ENCODE measurements at places on chromosomes 13 and 19.

- no peak for DNase-seq
Measured at GRCh38 chr13:59745392-59745788, 418.3 kb downstream of the DIAPH3 start.

GRCh38 chr13:110915874-110916206 is 971 bp upstream of the ANKRD10 start:
- DNase-seq = no peak

DNA sequence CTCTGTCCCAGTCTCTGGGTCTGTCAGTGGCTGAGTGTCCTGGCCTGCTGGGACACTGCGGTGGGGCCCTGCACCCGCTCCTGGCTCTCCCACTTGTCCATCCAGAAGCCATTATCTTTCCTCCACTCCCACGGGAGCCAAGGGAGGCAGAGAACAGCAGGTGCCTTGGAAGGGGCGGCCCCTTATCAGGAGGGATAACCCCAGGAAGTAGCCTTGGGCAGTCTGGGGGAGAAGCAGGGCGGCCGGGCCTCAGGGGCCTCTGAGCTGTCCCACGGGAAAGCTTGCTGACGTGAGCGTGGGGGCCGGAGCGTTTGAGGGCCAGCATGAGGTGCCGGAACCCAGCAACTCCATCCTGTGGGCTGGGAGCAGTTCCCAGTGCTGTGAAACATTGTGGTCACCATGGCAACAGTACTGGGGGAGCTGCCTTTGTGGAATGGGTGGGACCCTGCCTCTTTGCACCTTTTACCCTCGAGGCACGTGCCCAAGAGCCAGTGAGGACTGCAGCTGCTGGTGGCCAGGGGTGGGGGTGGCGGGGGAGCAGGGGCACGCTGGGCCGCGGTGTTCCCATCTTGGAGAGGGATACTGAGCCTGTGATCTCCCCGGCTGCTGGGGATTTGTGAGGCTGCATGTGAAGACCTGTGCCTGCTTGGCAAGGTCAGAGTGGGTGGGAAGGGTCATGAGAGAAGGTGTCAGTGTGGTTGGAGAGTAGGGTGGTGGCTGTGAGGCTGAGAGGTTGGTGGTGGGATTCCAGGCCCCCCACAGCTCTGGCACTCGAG is 20.9 kb downstream of the KLHL26 start:
- DNase-seq = no peak

- DNase-seq = no peak
Measured at GRCh38 chr19:34480971-34481841, at the start of gene WTIP. WTIP (plus strand) TSS chr19:34481758; CDS start chr19:34481975, 217 bp downstream.

GRCh38 chr19:18774782-18775444 is 16.2 kb downstream of the COMP start:
- no peak for DNase-seq

DNA sequence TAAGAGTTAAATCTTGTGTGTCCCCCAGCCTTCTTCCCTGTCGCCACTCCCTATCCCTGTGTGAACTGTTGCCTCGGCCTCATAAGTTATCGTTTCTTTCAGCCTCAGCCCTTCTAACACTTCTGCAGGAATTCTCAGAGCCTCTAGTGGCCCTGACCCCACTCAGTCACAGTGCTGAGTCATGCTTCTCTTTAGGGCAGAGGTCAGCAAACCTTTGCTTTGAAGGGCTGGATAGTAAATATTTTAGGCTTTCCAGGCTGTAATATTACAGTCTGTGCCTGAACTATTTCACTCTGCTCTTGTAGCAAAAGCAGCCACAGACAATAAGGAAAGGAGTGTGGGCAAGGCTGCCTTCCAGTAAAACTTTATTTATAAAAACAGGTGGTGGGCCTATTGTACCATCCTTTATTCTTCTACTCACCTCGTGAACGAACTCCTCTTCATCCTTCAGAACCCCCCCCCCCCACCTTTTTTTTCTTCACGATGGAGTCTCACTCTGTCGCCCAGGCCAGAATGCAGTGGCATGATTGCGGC is 22.1 kb downstream of the MYO9B start:
- no peak for DNase-seq

- no peak for DNase-seq
Measured at GRCh38 chr13:97440598-97441170, 6.7 kb downstream of the RAP2A start.

GRCh38 chr19:14467816-14468215 is 7.3 kb downstream of the PTGER1 start:
- no peak for DNase-seq

GRCh38 chr13:109717686-109718085 is 68.7 kb downstream of the IRS2 start:
- no peak for DNase-seq

DNA sequence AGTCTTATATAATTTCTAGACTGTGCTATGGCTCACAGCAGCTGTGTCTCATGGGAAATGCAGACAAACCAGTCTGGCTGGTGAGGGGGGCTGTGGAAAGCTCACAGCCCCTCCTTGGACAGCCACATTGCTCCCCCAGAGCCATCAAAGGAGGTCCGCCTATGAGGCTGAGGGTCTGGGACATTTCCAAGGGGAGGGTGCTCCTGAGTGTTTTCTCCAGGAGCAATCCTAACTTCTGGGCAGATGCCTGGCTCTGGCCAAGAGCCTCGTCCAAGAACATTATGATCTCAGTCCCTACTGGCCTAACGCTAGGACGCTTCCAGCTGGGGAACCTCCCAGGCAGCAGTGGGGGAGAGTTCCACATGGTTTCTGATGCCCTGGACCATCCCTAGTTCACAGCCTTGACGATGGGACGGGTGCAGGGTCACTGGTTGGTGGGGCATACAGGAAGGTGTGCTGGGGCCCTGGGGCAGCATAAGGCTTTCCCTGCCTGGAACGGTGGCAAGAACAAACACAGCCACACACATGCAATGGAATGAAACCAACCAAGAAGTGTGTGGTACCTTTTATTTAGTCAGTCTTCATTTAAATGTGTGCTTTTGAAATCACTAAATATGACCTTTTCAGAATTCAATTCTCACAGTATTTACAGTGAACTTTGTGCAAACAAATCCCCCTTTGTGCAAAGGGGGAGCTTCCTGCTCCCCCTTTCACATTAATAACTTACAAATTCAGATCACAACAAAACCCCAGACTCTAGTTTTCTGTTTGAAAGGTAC is 60.6 kb downstream of the CDADC1 start:
- no peak for DNase-seq

DNA sequence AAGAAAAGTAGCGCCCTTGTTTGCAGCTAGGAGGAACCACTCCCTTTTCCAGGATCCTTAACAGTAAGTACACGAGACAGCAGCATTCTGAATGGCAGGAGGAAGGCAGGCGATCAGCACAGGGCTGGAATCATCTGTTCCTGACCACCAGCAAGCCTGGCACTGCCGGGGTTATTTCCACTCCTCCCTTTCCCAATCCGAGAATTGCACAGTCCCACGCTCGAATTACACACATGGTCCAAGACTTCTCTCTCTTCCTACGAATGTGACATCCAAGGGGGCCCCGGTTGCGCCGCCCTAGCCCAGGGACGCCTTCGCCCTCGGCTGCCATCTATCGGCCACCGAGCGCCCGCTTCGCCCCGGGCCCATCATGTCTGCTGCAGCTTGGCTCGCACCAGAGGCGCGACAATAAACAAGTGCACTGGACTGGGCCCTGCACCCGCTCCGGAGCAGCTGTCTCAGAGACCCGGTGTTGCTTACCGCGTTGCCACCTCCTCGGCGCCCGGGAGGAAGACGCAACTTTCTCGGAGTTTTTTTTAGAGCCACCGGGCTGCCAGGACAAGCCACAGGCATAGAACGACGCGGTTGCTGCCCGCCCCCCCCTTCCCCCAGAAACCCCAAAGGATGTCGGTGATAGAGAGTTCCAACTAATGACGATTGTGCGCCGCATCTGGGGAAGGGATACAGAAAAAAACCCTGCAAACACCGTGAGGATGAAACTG is at the start of gene SLITRK5:
Gene SLITRK5 (plus strand): TSS at position 341 of the 722 bp plus-strand sequence. CDS start 4,018 bp downstream, outside the sequence.
- peak; percentile 51 for DNase-seq

DNA sequence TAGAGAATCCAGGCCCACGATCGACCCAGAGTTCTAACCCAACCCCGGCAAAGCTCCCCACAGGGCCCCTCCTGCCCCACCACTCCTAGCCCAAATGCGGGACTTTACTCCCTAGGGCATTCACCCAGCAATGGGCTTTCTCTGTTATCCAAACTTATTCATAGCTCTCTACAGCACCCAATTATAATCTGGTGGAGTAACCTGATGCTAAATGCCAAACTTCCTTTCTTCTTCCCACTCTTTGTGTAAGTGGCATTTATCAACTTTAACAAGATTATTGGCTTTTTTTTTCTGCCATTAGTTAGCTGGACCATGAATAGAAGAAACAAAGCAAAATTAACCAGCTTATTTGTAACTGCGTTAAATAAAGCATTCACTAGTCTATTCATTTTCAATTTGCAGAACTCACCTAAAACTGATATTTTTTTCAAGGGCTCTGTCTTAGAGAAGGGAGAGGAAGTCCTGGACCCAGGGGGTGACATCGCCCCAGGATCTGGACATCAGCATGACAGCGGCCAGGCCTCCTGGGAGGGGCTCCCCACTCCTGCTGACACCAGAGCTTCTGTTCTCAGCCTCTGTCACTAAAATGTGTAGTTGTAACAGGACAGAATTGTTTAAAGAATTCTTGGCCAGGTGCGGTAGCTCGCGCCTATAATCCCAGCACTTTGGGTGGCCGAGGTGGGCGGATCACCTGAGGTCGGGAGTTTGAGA is 1.5 kb downstream of the FAM124A start:
- DNase-seq = no peak

GRCh38 chr19:6259312-6259861 is 20.4 kb downstream of the MLLT1 start:
- no peak for DNase-seq

GRCh38 chr19:58196901-58197616 is 14.2 kb downstream of the ZNF274 start:
- DNase-seq = peak; percentile 25

GRCh38 chr19:53521373-53522202 is 16.4 kb upstream of the ZNF331 start:
- DNase-seq = no peak

DNA sequence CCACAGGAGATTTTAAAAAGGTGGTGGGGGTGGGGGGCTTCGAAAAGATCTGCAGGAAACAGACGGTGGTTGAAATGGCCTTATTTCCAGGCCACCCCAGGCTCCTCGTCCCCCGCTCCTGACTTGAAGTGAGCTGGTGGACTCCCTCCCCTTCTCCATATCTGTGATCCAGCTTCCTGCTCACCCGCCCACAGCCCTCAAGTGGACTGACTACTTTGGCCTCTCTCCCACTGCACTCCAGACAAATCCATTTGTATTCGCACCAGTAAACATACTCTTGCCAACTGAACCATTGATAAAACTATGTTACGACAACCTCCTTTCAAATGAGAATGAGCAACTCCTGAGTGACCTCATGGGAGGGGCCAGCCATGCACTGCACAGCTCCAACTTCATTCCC is 259.5 kb downstream of the COL4A1 start:
- DNase-seq = no peak

DNA sequence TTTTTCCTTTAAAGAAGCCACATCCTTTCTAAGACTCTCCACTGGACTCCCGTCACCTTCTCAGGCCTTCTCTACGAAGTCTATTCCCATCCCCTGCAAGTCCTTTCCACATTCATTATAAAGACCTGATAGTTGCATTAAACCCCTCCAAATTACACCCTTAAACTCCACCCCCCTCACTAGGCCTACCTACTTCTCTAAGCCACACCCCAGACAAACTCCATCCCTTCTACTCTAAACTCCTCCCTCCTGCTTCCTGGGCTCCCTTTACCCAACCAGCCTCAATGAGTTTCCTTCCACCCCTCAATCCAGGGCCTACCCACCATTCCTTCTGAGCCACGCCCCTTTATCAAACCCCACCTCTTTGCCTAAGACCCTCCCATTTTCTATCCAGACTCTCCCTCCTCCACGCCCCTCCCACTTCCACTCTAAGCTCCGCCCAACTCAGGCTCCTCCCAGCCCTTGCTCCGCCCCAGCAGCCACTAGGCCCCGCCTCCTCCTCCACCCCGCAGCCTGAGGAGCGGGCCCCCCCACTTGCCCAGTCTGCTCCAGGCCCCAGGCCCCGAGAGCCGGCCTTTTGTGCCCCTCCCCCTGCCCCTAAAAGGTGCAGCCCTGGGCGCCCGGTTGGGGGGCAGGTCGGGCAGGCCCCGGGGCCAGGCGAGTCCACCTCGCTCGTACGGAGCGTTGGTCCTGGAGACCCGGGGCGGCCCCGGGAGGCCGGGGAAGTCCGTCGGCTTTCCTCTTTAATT is 424 bp downstream of the FIZ1 start:
- DNase-seq = peak; percentile 94

DNA sequence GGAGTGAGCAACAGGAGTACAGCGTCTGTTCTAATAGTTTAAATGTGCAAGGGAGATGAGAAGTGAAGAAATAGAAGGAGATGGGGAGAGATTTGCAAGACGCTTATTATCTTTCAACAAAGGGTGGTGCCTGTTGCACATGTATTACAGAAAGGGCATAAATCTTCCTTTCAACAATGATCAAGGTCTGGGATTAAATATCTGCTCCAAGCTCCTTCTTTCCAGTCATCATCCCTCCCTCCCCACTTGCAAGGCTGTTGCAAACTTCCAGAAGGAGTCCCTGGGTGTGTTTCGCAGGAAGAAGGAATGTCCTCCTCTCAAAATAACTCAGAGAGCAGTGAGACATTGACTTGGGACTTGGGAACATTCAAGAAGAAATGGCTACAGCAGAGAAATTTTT is 63.5 kb upstream of the MYCBP2 start:
- no peak for DNase-seq

GRCh38 chr13:25686831-25687470 is 315.2 kb downstream of the ATP8A2 start:
- DNase-seq = no peak

GRCh38 chr13:92017737-92018136 is 619.3 kb downstream of the GPC5 start:
- DNase-seq = no peak

GRCh38 chr19:41296433-41296871 is 13.5 kb upstream of the CCDC97 start:
- DNase-seq = peak; percentile 47

GRCh38 chr19:18898081-18898606 is 2.2 kb upstream of the CERS1 start:
- DNase-seq = no peak

GRCh38 chr19:32330213-32330857 is 15.1 kb upstream of the ZNF507 start:
- DNase-seq = no peak

- DNase-seq = no peak
Measured at GRCh38 chr13:28347456-28348371, 147.2 kb downstream of the FLT1 start.

DNA sequence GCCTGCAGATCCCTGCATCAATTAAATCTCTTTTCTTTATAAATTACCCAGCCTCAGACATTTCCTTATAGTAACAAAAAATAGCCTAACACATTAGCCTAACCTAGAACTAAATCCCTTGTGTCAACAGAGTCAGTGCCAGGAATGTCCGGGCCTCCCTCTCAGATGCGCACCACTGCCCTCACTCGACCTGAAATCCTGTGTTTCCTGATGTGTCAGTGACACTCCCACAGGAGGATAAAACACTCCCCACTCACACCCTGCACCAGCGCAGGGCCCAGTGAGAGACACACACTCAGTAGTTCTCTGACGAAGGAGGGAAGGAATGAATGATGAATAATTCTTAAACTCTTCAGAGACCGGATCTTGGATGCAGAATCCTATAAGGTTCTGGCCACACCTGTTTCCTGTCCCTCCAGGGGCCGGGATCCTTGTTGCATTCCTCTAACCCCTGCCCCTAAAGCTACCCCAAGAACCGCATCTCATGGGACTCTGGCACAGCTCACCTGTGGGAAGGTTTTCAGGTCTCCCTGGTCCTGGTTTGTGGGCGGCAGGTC is 3.1 kb downstream of the CEACAM3 start:
- no peak for DNase-seq

GRCh38 chr13:43730642-43731041 is 56.1 kb downstream of the ENOX1 start:
- DNase-seq = no peak

GRCh38 chr19:14395710-14396336 is 14.6 kb downstream of the ADGRE5 start:
- DNase-seq = no peak

Measured in CD4-positive, alpha-beta T cell treated with Interleukin-4 for 1 hour (primary cell).